Cortex of kidney (tissue), 1 donor: ENCODE measurements at places on chromosomes 1 and 21.

GRCh38 chr1:41468122-41468762 lies 16.2 kb downstream of the EDN2 start:
- DNase-seq = no peak

GRCh38 chr1:54766726-54767125 lies 2.4 kb upstream of the PARS2 start:
- no peak for DNase-seq

DNA sequence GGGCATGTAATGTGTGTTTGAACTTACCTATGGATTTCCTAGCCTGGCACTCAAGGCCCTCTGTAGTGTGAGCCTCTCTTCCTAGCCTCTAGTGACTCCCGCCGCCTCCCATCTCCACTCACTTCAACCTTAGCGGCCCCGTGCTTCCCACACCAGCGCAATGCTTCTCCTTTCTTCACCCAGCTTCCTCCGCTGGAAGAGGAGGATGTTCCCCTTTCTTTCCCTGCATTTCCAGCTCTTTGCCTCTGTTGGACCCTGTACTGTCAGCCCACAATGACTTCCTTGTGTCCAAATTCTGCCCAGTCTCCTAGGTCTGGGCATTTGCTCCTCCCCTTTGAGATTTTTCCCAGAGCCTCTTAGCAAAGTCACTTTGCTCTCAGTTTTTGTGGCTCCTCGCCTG lies 138.1 kb upstream of the IRF2BP2 start:
- DNase-seq = no peak

DNA sequence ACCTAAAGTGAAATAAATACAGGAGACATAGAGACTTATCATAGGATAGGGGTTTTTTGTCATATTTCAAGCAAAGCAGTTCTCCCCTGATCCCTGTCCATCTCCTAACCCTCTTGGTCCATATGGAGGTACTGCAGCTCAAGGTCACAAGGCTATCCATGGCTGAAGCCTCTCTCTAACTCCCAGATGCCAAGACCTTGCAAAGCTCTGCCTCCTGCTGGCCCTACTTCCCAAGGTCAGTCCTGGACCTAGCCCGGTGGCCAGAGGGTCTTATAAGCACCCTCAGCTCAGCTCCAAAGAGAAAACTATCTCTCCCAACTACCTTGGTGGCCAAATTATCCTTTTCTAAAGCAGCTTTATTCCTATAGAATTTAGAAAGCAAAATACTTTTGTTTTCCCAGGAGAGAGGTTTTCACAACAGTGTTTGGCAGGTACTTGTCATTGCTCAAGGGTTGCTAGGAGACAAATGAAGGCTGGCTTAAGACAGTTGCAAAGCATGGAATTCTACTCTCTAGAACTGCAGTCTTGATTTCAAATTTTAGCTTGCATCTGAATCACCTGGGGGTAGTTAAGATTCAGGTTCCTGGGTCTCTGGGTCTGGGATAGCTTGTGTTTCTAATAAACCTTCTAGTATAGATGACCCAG lies 121.5 kb downstream of the XCL2 start:
- no peak for DNase-seq

GRCh38 chr1:67897270-67897949 lies 64.1 kb upstream of the GNG12 start:
- DNase-seq = no peak

DNA sequence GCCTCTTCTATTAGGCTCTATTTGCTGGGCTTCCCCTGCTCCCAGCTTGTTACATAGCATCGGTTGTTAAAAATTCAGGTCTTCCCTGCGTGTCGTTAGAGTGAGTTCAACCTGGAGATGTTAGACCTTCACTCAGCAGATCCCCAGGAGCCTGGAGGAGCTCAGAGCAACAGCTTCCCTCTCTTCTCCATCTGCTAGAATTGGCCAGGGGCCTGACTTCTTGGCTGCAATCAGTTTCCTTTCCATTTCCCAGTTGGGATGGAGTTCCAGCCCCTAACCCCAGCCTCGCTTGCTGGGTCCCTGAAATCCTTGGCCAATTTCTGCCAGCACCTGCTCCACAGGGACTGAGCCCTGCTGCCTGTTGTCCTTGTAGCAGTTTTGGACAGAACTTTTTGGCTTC lies 55.9 kb downstream of the MT1HL1 start:
- no peak for DNase-seq

- DNase-seq = no peak
Observed at GRCh38 chr1:6509220-6509918, 17.9 kb upstream of the PLEKHG5 start.

DNA sequence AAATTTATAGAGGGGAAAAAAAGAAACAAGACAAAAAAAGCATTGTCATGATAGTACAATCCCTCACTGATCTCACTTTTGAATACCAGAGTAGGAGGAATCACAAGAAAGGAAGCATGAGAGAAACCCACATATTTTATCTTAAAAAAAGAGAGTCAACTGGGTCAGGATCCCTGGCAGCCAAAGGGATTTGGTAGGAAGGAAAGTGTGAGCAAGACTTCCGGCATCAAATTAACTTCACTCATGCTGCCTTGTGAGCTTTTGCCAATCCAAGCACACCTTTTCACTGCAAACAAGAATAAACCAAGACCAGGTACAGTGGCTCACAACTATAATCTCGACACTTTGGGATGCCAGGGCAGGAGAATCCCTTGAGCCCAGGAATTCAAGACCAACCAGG lies 53.1 kb downstream of the SLC9C2 start:
- DNase-seq = no peak

GRCh38 chr1:239856924-239857323 lies 234.8 kb upstream of the FMN2 start:
- no peak for DNase-seq

DNA sequence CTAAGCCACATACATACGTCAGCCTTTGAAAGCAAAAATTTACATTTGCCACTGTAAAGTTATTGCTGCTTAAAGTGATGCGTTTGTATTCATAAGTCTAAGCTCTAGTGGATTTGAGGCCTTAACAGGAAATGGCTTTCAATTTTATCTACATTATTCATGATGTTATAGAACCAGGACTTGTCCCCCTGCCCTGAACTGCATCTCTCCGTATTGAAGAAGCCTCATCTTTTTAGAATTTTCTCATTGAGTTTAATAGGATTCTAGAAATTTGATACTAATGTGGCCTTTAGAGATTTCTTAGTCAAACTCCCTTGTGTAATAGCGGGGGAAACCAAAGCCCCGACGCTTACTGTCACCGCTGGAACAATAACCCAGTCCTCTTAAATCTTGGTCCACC lies 9.9 kb downstream of the UTP25 start:
- no peak for DNase-seq

DNA sequence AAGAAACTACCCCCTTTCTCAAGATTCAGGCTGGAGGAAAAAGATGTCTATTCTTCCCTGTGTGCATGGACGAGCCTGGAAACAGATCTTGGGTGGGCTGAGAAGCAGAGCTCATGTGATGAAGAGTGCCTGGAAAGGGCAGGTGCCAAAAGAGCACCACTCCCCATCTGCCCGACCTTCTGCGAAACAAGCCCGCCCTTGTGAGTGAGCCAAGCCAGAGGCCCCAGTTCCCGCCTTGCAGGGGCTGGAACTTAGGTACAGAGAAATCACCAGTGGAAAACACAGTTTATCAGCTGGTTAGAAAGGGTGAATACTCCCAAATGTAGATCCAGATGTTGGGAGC lies 26.7 kb upstream of the A3GALT2 start:
- no peak for DNase-seq

DNA sequence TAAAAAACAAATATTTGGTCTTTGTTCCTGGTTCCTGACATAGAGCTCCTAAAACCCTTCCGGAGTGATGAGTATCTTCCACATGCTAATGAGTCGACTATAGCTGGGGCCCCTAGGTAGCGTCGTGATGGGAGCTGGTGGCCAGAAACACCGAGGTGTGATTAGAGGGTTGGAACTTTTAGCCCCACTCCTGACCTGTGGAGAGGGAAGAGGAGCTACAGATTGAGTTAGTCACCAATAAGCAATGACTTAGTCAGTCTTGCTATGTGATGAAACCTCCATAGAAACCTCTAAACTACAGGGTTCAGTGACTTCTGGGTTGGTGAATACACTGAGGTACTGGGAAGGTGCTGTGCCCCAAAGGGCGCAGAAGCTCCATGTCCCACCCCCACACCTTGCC lies 30.1 kb upstream of the PLD5 start:
- no peak for DNase-seq

- no peak for DNase-seq
Observed at GRCh38 chr1:29736582-29737188, 500.4 kb downstream of the PTPRU start.

DNA sequence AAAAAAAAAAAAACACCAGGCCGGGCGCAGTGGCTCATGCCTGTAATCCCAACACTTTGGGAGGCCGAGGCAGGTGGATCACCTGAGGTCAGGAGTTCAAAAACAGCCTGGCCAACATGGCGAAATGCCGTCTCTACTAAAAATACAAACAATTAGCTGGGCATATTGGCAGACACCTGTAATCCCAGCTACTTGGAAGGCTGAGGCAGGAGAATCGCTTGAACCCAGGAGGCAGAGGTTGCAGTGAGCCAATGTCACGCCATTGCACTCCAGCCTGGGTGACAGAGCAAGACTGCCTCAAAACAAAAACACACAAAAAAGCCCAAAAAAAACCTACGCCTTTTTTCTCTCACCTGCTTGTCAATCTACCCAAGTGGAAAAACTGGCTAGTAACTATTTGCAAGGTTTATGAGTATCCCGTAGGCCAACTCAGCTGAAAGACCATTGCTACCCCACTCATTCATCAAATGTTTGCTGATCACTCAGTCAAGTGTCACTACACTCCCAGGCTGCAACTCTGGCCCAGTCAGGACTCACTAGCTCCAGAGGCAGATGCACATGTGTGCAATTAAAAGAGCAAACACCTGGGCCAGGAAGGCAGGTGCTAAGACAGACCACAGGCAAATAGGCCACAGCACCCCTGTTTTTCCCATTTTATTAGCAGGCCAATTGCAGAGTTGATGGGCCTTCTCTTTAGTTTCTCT lies 2.0 kb downstream of the CSRP1 start:
- no peak for DNase-seq

GRCh38 chr1:231053493-231054162 lies 13.6 kb upstream of the FAM89A start:
- DNase-seq = no peak

DNA sequence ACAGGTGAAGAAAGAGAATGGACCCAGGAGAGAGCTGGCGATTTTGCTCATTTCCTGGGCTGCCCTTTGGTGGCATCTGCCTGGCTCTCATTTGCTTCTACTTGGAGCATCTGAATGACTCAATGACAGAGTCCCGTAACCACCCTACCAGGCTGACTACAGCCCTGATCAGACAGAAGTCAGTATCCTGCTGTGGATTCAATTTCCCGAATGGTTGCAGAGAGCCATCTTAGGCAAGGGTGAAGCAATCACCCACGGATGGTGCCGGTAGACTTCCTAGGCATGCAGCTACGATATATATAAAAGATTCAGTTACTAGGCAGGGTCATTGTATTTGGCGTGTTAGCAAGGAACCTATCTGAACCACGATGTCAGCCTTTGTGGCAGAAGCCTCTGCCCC lies 10.2 kb downstream of the AJAP1 start:
- DNase-seq = no peak

DNA sequence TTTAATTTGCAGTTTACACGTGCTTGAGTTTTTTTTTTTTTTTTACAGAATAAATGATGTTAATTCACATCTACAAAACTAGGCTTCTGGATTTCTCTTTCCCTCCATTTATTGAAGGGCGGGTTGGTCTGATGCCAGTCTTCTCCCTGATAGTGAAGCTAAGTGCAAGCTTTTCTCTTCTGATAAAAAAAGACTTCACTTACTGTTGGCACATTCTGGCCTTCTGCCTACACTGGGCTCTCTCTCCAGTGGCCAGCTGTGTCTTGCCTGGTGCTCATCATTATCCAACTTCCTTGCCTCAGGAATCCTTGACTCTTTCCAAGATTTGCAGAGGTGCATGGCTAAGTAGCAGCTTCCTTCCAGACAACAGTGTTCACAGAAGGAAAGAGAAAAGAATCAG lies 7.6 kb upstream of the RAP1A start:
- no peak for DNase-seq

DNA sequence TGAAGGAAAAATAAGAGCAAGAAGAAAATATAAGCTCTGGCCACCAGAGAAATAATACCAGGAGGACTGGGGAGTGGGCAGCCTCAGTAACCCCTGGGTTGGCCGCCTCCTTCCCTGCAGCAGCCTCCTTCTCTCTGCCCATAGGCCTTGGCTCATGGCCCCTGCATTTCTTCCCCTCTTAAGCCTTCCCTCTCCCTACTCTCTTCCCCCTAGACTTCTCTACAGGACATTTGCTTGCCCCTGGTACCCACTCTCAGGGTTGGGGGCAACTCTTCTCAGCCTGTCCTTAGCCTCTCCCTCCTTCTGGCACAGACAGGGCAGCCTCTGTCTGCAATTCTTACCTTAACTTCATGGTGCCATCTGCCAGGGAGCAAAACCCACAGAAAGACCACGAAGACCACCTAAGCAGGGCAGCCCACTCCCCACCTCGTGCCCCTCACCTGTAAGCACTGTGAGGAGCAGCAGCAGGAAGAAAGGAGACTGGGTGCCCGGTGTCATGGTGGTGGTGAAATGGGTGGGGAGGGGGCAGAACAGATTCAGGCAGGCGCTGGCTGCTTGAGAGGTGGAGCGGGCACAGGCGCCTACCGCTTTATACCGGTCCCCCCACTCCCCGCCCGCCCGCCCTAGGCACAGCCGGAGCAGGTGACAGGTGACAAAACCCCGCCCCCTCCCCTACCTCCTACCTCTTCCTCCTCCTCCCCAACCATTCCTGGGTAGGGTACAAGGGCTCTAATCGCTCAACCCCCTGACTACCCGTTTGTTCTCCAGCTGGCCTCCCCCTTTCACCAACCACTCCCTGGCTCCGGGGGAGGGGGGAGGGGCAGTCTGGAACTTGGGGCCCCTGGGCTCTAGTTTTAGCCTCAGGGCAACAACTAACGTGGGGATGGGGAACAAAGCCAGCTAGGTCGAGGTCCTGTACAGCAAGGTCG lies 15.1 kb downstream of the THBS3 start:
- DNase-seq = no peak

DNA sequence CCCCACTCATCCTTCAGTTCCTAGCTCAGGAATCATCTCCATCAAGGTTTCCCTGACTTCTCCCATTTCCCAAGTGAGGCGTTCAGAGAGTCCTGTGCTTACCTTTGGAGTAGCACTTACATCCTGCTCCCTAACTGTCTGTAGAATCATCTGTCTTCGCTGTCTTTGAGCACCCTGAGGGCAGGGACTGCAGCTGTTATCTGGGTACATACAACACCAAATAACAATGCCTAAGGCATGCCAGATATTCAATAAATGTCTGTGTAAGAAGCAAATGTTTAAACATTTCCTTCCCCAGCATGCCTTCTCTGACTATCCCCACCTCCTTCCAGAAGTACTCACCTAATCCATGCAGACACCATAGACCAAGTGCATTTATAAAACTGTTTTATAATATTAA lies 65.4 kb downstream of the JAK1 start:
- no peak for DNase-seq

DNA sequence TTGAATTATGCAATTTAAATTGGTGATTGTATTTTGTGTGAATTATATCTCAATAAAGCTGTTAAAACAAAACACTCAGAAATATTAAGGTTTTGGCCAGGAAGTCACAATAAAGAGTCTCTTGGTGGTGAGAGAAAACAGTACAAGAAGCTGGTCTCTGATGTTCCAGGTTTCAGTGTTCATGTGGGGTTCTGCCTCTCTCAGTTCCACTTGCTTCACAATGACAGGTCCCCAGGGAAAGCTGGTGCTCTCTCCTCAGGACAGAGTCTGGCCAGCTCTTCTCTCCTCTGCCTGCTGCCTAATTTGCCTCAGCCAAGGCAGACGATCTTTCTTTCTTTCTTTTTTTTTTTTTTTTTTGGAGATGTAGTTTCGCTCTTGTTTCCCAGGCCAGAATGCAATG lies 342.9 kb upstream of the PLXNA2 start:
- no peak for DNase-seq

GRCh38 chr1:154992721-154993571 lies 440 bp upstream of the LENEP start:
- DNase-seq = no peak
